ENCODE measurements at places on chromosomes 5 and 9.
A peak's percentile ranks its signal among the peaks of the same experiment; 100 is the strongest.

DNA sequence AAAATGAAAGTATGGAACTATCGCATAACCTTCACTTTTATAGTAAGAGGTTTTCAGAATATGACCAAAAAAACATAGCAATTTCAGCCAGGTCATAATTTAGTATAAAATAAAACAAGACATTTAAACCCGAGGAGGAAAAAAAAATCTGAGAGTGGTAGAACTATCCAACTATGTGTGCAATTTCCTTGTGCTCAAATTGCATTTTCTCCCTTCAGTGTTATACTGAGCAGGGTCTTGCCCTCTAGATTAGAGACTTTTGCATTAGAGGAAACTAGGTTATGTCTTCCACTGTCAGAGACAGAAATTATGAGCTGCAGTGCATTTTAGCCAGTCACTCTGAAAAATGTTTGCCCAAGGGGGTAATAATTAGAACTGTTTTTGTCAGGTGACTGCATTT, 330.6 kb downstream of the NR2F1-AS1 start:
- DNase-seq, result no peak

- no peak for DNase-seq
Observed at GRCh38 chr5:93644760-93645159, 61.7 kb downstream of the NR2F1 start.

DNA sequence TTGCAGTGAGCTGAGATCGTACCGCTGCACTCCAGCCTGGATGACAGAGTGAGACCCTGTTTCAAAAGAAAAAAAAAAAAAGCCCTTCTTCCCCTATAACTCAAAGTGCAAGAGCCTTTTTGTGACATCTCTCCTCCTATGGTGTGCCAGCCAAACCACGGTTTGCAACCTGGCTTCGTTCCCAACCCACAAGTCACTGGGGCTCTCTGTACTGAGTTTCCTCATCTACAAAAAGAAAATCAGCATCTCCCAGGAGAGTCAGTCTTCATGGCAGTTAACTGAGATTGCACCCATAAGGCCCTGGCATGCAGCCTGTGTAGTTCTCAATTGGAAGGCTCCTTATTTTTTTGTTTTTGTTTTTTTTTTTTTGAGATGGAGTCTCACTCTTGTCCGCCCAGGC, 14.8 kb downstream of the ODF2 start:
- no peak for DNase-seq

GRCh38 chr9:104482921-104483570, 21.0 kb upstream of the OR13F1 start:
- DNase-seq, result no peak

DNA sequence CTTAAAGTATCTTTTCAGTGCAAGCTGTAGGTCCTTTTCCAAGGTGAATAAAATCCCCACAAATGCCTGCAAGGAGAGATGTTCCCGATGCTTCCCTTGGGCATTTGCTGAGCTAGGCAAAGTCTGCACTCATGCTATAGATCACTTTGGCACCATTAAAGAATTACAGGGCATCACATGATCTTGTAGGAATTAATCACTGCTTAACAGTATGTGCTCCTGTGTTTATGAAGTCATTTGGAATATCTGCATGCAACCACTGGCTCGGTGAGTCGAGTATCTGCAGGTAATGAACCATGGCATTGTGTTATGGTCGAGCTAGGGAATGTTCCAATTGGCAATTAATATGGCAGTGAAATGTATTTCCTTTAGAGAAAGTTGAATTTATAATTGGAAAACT, 615.1 kb downstream of the TLE1 start:
- DNase-seq, result no peak

GRCh38 chr9:89634995-89635742, 30.4 kb downstream of the GADD45G start:
- DNase-seq, result no peak

GRCh38 chr5:17359451-17360011, 138.5 kb upstream of the TAF11L2 start:
- DNase-seq, result no peak

- DNase-seq, result no peak
Observed at GRCh38 chr9:129270903-129271431, 92.9 kb upstream of the IER5L start.

- DNase-seq, result no peak
Observed at GRCh38 chr5:107719034-107719606, 48.4 kb upstream of the EFNA5 start.

- no peak for DNase-seq
Observed at GRCh38 chr5:56152437-56152836, 80.7 kb downstream of the ANKRD55 start.

- no peak for DNase-seq
Observed at GRCh38 chr5:16726538-16726946, 109.7 kb upstream of the RETREG1 start.

DNA sequence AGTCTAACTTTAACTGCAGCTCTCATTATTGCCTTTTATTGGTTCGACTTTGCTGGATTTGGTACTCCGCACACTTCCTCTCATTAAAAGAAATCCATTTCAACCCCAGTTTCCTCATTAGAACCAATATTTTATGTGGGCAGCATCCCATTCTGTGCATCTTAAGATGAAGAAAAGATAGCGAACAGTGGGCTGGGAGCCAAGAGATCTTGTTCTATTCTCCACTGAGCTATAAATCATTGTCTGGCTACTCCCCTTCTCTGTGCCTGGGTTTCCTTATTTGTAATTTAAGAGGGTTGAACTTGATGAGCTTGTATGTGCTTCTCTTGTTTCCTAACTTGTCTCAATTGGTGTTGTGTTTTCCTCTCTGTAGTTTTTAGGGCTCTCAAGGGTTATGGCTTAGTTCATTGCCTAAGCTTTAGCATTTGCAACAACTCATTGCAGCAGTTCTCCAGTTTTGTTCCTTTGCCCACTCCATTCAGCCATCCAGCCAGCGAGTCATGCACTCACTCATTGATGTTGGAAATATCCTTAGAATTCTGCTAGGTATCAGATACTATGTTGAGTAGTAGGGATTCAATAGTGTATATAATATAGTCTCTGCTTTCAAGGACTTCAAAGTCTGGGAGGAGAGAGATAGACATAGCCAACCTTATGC, 273.3 kb upstream of the TNC start:
- no peak for DNase-seq

GRCh38 chr5:79413112-79413511, 100.8 kb downstream of the HOMER1 start:
- DNase-seq, result no peak

GRCh38 chr5:16856531-16856930, 79.6 kb downstream of the MYO10 start:
- no peak for DNase-seq

GRCh38 chr9:121620777-121621449, 30.5 kb upstream of the DAB2IP start:
- no peak for DNase-seq

DNA sequence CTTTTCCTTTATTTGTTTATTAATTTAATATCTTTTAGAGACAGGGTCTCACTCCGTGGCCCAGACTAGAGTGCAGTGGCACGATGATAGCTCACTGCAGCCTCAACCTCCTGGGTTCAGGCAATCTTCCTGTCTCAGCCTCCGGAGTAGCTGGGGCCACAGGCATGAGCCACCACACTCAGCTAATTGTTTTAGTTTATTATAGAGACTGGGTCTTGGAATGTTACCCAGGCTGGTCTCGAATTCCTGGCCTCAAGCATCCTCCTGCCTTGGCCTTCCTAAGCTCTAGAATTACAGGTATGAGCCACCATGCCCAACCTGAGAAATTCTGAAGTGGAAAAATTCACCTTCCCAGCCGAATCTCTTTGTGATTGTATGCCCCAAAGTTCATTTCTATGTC, 139.4 kb upstream of the SLC12A2 start:
- no peak for DNase-seq

- no peak for DNase-seq
Observed at GRCh38 chr5:54298947-54299346, 11.4 kb downstream of the ARL15 start.

- DNase-seq, result peak; percentile 39
Observed at GRCh38 chr5:81750308-81751008, 439 bp downstream of the SSBP2 start.

DNA sequence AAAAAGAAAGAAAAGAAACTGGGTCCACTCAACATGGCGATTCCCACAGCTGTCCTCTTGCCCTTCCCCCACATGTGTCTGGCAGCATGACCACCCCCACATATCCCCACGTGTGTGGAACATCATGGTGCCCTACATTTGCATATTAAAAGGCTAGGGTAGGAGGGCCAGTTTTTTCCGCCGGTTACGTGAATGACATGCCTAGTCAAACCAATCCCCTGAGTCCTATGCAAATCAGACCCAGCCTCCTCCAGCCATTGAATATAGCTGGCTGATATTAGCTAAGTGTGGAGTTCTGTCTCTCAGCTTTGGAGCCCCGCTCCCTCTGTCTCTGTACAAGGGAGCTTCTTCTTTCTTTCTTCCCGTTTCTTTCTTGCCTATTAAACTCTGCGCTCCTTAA, 33.0 kb upstream of the CCDC112 start:
- DNase-seq, result no peak

DNA sequence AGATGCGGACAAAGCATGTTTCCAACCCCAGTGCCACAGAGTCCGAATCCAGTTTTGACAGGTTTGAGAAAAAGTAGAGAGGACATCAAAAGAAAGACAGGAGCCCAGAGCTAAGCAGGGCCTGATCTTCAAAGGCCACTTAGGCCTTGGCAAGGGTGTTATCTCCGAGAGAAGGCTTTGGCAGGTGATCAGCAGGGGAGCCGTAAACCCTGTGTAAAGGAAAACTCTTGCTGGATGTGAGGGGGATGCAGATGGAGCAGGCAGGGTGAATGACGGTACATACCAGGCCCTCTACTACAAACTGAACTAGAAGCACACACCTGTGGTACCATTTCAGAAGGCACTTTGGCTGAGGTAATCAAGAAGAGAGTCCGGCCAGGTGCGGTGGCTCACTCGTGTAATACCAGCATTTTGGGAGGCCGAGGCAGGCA, 1.4 kb upstream of the HNRNPH1 start:
- DNase-seq, result no peak

DNA sequence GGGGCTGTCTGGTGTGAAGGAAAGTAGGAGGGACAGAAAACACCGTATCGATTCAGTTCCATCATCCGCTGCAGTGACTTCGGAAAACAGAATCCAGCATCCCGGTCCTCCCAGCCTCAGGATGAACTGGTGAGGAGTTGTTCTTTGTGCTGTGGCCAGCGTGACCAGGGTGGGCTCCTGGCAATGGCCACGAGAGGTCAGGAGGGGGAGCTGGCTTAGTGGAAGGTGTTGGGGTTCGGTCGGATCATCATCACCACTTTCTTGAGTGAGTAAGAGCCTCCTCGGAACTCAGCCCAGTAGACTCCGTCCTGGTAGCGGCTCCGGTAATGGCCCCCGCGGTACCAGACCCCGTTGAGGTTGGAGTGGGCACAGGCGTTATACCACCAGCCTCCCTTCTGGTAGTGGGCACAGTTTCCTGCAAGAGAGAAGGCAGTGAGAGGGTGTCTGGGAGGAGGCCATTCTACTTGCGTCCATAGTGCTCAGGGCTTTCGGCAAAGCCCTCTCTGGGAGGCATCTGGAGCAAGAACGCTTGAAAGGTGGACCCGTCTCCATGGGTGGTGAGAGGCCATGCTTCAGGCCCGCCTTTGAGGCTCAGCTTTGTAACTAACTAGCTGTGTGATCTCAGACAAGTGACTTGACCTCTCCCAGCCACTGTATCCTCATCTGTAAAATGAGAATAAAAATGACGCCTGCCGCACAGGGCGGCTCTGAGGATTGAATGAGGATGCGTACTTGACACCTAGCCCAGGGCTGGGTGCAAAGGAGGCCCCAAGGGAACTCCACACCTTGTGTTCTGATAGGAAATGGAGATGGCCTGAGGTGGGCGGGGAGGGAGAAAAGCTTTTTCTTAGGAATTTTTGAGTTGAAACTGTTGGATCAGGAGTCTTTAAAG, 33.5 kb downstream of the ANGPTL2 start:
- no peak for DNase-seq

GRCh38 chr9:28720746-28721145, 1147.5 kb upstream of the C9orf72 start:
- DNase-seq, result no peak

DNA sequence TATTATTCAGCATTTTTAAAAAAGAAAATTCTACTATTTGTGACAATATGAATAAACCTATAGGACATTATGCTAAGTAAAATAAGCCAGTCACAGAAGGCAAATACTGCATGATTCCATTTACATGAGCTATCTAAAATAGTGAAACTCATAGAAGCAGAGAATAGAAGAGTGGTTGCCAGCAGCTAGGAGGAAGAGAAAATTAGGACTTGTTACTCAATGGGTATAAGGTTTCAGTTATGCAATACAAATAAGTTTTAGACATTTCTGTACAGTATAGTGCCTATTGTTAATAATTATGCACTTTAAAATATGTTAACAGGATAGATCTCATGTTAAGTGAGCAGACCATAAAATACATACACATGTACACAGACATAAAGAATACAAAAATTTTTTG, 73.8 kb upstream of the SPINK5 start:
- no peak for DNase-seq

GRCh38 chr5:35678661-35679060, 61.0 kb downstream of the SPEF2 start:
- DNase-seq, result no peak

DNA sequence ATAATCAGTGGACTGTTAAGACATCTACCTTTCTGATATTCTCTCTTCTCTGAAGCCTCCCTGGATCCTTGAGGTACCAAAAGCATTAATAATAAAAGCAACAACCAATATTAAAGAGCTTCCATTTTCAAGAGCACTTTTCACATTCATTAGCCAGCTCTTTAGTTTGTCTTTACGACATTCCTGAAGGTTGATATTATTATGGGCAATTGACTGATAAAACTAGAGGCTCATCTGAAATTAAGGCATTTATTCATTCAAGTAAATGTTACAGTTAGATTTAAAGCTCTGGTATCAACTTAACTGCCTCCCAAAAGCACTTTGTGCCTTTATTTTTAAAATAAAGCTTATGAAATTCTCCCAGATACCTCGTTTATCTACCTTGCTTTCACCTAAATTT, 199.6 kb downstream of the PLK2 start:
- DNase-seq, result no peak

DNA sequence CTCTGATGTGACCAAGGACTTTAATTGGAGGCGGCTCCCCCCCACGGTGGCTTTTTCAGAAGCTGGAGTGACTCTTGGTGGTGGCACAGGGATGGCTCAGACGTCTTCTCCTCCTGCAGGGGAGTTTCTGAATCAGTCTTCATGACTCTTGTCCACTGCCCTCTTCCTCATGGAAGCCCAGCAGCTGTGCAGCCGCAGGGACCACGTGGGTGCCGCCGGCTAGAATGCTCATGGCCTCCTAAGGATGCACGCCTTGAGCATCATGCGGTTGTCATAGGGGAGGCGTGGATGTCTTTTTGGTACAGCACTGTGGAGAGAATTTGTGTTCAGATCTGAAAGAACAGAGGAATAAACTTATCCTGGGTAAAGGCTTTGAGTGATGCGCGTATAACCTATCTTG, 1.3 kb downstream of the TEX53 start:
- no peak for DNase-seq

- no peak for DNase-seq
Observed at GRCh38 chr5:82982846-82983245, 94.3 kb downstream of the TMEM167A start.

GRCh38 chr5:54825005-54825404, 160.4 kb downstream of the ESM1 start:
- DNase-seq, result no peak

GRCh38 chr5:43171451-43171850, 20.6 kb upstream of the NIM1K start:
- no peak for DNase-seq
